ENCODE measurements at places on chromosomes 1 and 21.
A peak's percentile ranks its signal among the peaks of the same experiment; 100 is the strongest.

DNA sequence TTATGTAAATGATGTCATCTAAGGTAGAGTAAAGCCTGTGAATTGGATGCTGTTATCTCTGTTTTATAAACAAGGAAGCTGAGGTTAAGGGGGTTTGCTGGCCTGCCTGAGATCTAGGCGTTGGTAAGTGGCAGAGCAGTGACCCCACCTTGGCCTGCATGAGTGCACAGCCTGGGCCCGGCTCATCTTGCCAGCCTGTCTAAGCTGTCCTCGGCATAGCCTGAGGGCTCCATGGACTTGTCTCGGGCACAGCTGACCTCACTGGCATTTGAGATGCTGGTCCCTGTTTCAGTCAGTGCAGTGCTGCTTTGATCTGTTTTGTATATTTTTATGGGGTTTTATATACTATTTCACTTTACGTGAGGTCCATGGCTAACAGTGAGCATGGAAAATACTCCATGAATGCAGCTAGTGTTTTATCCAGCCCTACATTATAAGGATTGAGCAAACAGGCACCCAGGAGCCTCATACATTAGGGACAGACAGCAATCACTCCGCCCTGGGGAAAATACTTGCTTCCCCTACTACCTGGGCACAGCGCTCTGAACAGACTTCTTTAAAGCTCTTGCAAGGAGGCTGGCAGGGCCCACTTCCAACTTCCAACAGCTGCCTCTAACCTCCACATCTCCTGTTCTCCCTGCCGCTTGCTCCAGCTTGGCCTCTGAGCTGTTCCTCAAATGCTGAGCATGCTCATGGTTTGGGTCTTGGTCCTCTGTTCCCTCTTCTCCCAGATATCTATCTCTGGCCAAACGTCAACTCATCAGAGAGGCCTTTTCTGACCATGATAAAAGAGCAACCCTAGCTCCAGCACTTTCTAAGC is 150.6 kb upstream of the HMGB4 start:
- DNase-seq: no peak

DNA sequence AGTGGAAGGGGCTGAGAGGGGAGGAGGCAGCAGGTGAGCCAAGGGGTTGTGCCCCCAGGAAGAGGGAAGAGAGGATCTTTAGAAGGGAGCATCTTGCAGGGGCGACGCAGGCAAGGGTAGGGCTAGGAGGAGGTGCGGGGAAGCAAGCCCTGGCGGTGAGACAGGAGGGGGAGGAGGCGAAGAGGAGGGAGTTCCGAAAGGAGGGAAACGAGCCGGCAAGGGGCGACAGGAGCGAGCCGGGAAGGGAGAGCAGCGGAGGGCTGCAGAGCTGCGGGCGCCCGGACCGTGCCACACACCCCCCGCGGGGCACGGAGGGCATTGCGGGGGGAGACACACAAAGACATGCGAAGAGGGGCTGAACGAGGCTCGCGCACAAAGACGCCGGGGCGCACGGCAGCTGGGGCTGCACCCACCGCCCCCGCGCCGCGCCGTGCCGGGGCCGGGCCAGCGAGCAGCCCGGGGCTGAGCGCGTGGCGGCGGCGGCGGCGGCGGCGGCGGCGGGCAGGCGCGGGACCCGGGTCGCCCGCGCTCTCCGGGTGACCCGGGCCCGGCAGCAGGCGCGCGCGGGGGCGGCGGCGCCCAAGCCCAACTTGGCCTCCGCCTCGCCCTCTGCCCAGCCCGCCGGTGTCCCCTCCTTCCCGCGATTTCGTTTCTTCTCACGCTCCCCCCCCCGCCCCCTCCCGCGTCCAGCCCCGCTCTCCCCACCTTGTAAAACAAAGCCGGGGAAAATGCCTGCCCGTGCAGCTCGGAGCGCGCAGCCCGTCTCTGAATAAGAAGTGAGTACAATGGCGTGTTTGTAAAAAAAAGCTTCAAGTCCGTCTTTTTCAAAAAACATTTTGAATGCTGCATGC is at the start of gene KCNK2:
Gene KCNK2, plus strand, starts transcription at position 206 of the 851 bp plus-strand sequence. CDS start 649 bp downstream, outside the sequence.
- DNase-seq: no peak

DNA sequence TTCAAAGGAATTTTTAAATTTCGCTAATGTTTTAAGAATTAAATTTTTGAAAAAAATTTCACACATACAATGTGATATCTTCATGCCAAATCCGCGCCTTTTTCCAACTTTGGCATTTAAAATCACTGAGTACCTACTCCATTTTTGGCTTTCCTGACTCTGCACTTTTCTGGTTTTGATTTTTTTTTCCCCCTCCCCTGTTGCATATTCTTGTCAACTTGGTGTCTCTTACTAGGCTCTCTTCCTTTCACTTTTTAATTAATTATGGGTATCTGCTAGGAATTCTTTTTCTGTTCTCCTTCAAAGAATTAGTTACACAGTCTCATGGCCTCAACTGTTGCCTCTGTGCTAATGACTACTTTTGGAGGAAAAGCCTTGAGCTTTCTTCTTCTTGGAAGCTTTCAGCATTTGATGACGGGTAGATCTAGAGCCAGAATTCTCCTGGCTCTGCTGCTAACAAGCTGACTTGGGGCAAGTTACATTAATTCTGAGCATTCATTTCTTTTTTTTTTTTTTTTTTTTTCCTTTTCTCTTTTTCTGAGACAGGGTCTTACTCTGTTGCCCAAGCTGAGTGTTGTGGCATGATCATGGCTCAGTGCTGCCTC is 1.8 kb downstream of the AGL start:
- no peak for DNase-seq

GRCh38 chr1:221117548-221117951 is 238.3 kb downstream of the HLX start:
- DNase-seq: no peak

- DNase-seq: no peak
Observed at GRCh38 chr21:42146273-42146805, 72.6 kb upstream of the ABCG1 start.

DNA sequence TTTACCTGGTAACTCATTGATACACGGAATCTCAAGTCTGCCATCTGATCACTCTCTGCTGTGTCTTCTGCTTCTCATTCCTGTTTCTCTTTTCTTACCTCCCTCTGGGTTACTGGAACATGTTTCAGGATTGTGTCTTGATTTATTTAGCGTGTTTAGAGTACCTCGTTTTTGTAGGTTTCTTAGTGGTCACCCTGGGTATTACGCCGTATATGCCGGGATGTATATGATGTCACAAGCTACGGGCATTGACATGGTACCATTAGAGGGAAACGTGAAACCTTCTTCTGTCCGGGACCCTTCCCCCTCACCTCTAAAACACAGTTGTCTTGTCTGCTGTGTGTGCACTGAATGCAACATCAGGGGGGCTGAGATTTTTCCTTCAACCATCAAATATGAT is 2.8 kb downstream of the ACTRT2 start:
- no peak for DNase-seq

DNA sequence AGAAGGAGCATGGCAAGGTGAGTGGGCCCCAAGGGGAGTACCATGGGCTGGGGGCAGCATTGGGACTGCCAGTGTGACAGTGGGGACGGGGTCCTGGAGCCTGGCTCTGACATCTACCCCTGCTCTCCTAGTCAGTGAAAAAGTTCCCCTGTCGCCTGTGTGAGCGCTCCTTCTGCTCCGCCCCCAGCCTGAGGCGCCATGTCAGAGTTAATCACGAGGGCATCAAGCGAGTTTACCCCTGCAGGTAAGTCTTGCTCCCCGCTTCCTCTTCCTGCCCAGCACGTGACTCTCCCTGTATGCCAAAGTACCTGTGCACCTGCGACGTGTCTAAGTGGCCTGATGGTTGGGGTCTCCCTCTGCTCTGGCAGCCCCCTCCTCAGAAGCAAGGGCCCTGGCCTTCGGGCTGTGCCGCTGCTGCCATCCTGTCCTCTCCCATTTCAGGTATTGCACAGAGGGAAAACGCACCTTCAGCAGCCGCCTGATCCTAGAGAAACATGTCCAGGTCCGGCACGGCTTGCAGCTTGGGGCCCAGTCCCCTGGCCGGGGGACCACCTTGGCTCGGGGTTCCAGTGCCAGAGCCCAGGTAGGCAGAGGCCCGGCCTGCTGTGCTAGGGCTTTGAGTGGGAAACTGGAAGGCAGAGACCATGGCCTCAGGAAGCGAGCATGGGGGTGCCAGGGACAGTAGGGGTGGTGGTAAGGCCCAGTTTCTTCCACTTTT is 8.1 kb downstream of the ZNF687 start:
- no peak for DNase-seq

DNA sequence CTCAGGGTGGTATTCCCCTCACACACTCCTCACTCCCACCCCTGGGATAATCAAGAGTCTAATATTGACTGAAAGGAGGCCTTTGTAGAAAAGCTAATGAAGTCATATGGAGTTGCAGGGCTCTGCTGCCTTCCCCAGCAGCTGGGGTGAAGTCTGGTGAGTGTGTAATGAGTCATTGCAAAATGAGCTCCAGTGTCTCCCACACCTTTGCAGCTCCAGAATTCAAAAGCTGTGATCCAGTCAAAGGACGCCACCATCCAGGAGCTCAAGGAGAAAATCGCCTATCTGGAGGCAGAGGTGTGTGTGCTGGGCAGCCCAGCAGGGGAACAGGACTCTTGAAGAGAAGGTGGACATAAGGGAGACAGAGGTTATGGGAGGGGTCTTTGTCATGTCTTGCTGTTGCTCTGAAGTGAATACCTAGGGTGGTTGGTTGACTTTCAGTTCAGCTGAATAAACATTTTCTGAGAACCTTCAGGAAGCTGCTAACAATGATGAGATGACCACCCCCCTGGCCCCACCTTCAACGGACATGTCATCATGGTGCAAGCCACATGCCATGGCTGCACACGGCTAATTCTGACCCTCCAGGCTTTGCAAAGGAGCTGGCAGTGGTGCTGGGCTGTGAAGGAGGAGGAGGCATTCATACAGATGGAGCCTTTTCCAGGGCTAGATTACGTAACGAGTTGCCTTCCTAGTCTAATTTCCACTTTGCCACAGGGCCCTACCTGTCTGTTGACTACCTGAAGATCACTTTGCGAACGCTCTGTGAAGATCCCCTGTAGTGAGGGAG is 32.2 kb upstream of the SNX27 start:
- no peak for DNase-seq

- peak; percentile 49 for DNase-seq
Observed at GRCh38 chr1:180213401-180214170, 16.5 kb upstream of the LHX4 start.

- no peak for DNase-seq
Observed at GRCh38 chr21:32900814-32901213, 124.9 kb upstream of the OLIG2 start.

GRCh38 chr1:213075725-213076124 is 24.7 kb downstream of the RPS6KC1 start:
- DNase-seq: no peak

DNA sequence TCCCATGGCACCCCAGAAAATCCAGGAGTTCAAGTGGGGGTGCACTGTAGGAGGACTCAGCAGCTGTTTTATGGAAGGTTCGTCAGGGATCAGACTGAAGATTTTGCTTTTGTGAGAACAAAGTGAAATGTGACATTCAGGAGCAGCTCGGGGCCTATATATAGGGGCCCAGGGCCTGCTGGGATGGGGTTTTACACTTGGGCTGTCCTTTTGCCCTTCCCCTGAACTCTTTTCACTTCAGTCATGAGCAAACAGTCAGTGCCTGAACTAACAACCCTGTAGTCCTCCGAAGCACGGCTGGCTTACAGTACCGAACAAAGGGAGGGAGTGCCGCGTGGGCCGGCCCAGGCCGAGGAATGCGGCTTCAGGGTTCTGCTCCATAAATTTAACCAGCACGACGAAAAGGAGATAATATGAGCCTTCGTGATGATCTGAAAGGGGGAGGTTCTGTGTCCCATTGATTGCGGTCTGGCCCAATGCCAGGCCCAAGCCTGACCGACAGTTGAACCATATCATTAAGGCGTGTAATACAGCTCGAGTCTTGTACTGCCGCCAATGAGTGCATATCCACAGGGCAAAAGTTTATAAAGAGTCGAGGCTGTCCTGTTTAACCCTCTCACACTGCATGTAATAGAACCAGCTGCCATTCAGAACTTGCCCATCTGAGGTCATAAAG is 139.9 kb downstream of the DHRS3 start:
- no peak for DNase-seq

DNA sequence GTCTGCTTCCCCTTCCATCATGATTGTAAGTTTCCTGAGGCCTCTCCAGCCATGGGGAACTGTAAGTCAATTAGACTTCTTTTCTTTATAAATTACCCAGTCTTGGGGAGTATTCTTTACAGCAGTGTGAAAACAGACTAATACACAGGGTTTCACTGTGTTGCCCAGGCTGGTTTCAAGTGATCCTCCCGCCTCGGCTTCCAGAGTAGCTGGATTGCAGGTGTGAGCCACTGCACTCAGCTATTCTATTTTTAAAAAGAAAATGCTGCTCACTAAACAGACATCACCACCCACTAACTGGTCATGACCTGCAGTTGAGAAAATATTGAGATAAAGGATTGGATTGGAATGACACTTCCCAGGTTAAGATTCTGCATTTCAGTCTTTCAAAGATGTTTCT is 20.8 kb upstream of the SLC2A7 start:
- no peak for DNase-seq

GRCh38 chr21:46477765-46478164 is 19.1 kb downstream of the DIP2A start:
- DNase-seq: no peak

GRCh38 chr1:226309398-226310244 is 657 bp upstream of the LIN9 start:
- DNase-seq: no peak
